ENCODE measurements at places on chromosomes 5 and 9. TPM values are rescaled to one million over a fixed set of nuclear protein-coding genes. Genes with fewer than 3 reads are reported as not detected.

DNA sequence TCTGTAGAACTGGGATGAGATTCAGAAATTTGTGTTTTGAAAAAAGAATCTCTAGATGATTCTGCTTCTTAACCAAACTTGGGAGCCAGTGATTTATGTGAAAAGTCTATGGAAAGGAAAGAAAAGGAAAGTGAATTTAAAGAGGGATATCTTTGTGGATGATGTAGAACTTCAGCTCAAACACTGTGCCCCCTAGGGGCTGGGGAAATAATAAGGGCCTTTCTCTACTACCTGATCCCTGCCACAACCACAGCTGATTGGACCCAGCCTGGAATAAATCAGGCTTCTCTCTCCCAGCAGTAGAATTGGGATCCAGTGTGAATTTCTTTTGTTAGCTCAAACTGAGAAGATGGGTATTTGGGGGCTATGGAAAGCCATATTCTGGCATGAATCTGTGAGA lies 155.0 kb downstream of the PRELID2 start:
- no peaks in the 10 kb centered on the region for H3K4me1 ChIP-seq
- no peak for DNase-seq
- H3K36me3 ChIP-seq: no peaks in the 10 kb centered on the region
- no peak overlapping the region for H3K4me3 ChIP-seq

GRCh38 chr5:152883066-152883775 lies 478.1 kb upstream of the NMUR2 start:
- DNase-seq: no peak
- H3K4me3 ChIP-seq: no peak overlapping the region
- H3K4me1 ChIP-seq: no peaks in the 10 kb centered on the region

DNA sequence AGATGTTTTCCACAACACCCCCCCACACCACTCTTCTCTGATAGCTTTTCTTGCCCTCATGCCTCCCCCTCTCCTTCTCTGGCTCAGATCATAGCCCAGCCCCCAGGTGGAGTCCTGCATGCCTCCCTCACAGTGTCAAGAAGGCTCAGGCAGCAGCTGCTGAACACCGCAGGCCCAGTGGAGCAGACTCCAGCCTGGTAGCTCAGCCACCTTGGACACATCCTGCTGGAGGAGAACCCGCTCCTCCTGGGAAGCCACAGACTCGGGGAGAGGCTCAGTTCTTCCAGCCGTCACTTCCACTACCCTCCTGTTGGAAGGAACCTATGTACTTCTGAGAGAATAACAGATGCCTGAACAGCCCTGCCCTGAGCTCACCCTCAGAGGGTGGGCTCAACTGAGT lies 143.4 kb downstream of the SPOCK1 start:
- no peak overlapping the region for H3K27ac ChIP-seq
- no peaks in the 10 kb centered on the region for H3K27me3 ChIP-seq
- H3K4me3 ChIP-seq: no peak overlapping the region
- no peaks in the 10 kb centered on the region for H3K36me3 ChIP-seq

- H3K4me1 ChIP-seq: no peaks in the 10 kb centered on the region
- DNase-seq: peak; percentile 37
- no peak overlapping the region for H3K4me3 ChIP-seq
- no peaks in the 10 kb centered on the region for H3K27me3 ChIP-seq
- H3K27ac ChIP-seq: peak overlapping the region; percentile 17
These were observed 9.2 kb downstream of the DCANP1 start for GRCh38 chr5:135437796-135438560.

DNA sequence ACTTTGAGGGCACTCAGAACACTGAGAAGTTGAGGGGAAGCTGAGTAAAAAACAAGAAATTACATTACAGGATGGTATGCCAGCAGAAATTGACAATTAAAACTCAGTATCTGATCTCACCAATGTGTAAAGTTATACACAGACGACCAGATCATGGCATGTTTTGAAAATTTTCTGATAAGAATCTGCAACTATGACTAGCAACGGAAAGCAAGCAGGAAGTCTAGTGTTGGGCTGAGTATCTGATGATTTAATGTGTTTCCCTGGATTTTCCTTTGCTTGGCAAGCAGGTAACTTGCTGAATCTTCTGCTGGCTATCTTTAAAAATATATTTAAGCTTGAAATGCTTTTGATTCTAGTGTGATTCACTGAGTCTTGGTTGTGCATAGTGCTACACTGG lies 5.2 kb upstream of the GCNT4 start:
- no peak overlapping the region for H3K4me3 ChIP-seq
- H3K4me1 ChIP-seq: no peaks in the 10 kb centered on the region
- peaks cover 4% of the 10 kb centered on the region for H3K27me3 ChIP-seq
- no peaks in the 10 kb centered on the region for H3K36me3 ChIP-seq

GRCh38 chr9:137975527-137975913 lies 97.9 kb downstream of the CACNA1B start:
- no peaks in the 10 kb centered on the region for H3K4me1 ChIP-seq
- H3K27ac ChIP-seq: no peak overlapping the region
- no peaks in the 10 kb centered on the region for H3K27me3 ChIP-seq
- H3K4me3 ChIP-seq: no peak overlapping the region

- H3K4me3 ChIP-seq: no peak overlapping the region
These were observed 76.8 kb downstream of the SPEF2 start for GRCh38 chr5:35694481-35694880.

DNA sequence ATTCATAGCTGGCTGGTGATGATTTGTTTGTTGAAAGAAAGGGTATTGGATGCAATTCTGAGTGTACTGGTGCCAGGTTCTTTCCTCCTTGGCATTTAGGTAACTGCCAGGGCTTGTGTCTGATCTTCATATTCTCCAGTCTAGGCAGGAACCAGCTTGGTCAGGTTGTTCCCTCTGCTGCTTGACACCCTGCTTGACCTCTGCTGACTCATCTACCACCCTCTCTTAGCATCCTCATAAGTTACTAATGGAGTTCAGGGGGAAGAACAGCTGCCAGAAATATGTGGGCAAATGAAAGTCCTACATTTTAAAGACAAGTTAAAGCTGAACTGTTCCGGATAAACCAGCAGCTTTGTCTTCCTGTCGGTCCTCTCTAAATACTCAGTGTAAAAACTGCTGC lies 116.1 kb upstream of the TNC start:
- H3K27ac ChIP-seq: no peak overlapping the region
- H3K36me3 ChIP-seq: no peaks in the 10 kb centered on the region
- H3K4me3 ChIP-seq: no peak overlapping the region
- DNase-seq: no peak

GRCh38 chr9:137352511-137353222 lies 50.6 kb upstream of the NRARP start:
- H3K27ac ChIP-seq: no peak overlapping the region
- H3K4me3 ChIP-seq: no peak overlapping the region
- no peak for DNase-seq
- H3K27me3 ChIP-seq: no peaks in the 10 kb centered on the region
- no peaks in the 10 kb centered on the region for H3K4me1 ChIP-seq

- H3K4me1 ChIP-seq: no peaks in the 10 kb centered on the region
- H3K27ac ChIP-seq: no peak overlapping the region
- no peaks in the 10 kb centered on the region for H3K27me3 ChIP-seq
- DNase-seq: no peak
These were observed 37.4 kb downstream of the CCDC125 start for GRCh38 chr5:69295088-69295754.

GRCh38 chr9:116566677-116567488 lies 120.2 kb upstream of the TRIM32 start:
- no peak overlapping the region for H3K4me3 ChIP-seq
- no peaks in the 10 kb centered on the region for H3K36me3 ChIP-seq
- H3K4me1 ChIP-seq: peaks cover 9% of the 10 kb centered on the region
- DNase-seq: peak; percentile 27
- H3K27me3 ChIP-seq: no peaks in the 10 kb centered on the region

DNA sequence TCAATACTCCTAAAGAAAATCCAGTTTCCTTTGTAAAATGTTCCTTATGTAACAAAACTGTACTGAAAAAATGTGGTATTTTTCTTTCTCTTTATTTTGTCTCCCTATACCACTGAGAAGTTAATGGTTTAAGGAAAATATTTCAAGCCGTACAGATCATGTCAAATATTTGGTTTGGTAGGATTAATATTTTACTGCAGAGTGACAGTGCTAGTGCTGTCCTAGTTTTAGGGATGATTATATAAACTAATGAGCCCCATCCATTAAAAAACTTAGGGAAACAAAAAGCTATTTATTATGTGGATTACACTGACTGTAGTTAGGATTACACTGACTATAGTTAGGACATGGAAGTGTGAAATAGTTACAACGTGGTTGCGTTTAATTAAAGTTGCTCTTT lies 209.1 kb downstream of the CD180 start:
- no peak overlapping the region for H3K4me3 ChIP-seq
- H3K27ac ChIP-seq: no peak overlapping the region
- no peak for DNase-seq
- H3K36me3 ChIP-seq: no peaks in the 10 kb centered on the region
- H3K4me1 ChIP-seq: peaks cover 3% of the 10 kb centered on the region
- no peaks in the 10 kb centered on the region for H3K27me3 ChIP-seq

- H3K4me1 ChIP-seq: no peaks in the 10 kb centered on the region
- peak overlapping the region; percentile 66 for H3K4me3 ChIP-seq
- no peaks in the 10 kb centered on the region for H3K27me3 ChIP-seq
- peaks cover 6% of the 10 kb centered on the region for H3K36me3 ChIP-seq
- H3K27ac ChIP-seq: peak overlapping the region; percentile 82
These were observed 650 bp downstream of the MRRF start for GRCh38 chr9:122265149-122265915.

GRCh38 chr9:110130791-110131416 lies 77.1 kb downstream of the C9orf152 start:
- no peak for DNase-seq
- H3K27ac ChIP-seq: no peak overlapping the region
- no peaks in the 10 kb centered on the region for H3K27me3 ChIP-seq
- no peak overlapping the region for H3K4me3 ChIP-seq
- H3K36me3 ChIP-seq: no peaks in the 10 kb centered on the region

DNA sequence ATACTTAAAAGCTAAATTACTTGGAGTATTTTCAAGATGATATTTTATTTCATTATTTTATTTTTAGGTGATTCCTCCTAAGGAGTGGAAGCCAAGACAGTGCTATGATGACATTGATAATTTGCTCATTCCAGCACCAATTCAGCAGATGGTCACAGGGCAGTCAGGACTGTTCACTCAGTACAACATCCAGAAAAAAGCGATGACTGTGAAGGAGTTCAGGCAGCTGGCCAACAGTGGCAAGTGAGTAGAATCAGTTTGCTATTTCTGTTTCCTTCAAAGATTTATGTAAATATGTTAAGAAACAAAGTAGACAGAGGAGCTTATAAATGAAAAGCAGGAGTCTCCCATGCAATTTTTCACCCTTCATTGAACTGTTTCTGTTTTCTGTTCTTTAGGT lies 47.8 kb downstream of the KDM4C start:
- H3K4me1 ChIP-seq: no peaks in the 10 kb centered on the region
- no peaks in the 10 kb centered on the region for H3K27me3 ChIP-seq
- no peak overlapping the region for H3K4me3 ChIP-seq
- DNase-seq: no peak

GRCh38 chr9:31736581-31737179 lies 647.8 kb upstream of the ACO1 start:
- DNase-seq: no peak
- H3K4me1 ChIP-seq: no peaks in the 10 kb centered on the region
- no peak overlapping the region for H3K27ac ChIP-seq
- no peaks in the 10 kb centered on the region for H3K36me3 ChIP-seq
- no peaks in the 10 kb centered on the region for H3K27me3 ChIP-seq

DNA sequence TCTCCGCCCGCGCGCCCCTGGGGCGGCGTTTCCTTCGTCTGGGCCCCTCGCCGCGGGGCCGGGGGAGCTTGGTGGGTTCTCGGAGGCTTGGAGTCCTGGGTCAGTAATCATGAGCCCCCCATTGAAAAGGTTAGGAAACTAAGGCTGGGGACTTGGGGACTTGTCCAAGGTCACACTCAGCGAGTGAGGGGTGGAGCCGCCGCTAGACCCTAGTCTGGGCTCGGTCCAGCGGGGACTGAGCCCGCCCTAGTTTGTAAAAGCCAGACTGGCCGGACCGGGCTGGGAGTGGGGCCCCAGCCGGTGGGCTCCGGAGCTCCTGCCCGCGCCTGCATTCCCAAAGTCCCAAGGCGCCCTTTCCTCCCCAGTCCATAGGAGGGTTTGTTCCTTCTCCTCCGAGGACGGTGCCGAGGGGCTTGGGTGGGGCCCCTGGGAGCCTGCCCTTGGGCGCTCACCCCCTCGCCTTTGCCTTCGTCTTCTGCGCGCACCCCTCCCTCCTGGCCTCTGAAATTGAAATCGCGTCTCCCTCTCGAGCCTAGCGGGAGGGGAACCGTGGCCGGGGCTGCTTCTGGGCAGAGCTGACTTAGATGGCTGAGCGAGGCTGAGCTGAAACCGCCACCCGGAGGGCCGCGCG lies 995 bp downstream of the OLFM1 start:
- no peak overlapping the region for H3K27ac ChIP-seq
- H3K4me1 ChIP-seq: peaks cover 12% of the 10 kb centered on the region
- no peak for DNase-seq
- H3K36me3 ChIP-seq: no peaks in the 10 kb centered on the region
- peak overlapping the region; percentile 22 for H3K4me3 ChIP-seq

GRCh38 chr9:117189121-117189520 lies 225.7 kb downstream of the ASTN2 start:
- H3K4me3 ChIP-seq: no peak overlapping the region
- no peak overlapping the region for H3K27ac ChIP-seq
- no peaks in the 10 kb centered on the region for H3K36me3 ChIP-seq
- H3K4me1 ChIP-seq: no peaks in the 10 kb centered on the region
- no peaks in the 10 kb centered on the region for H3K27me3 ChIP-seq
- no peak for DNase-seq

DNA sequence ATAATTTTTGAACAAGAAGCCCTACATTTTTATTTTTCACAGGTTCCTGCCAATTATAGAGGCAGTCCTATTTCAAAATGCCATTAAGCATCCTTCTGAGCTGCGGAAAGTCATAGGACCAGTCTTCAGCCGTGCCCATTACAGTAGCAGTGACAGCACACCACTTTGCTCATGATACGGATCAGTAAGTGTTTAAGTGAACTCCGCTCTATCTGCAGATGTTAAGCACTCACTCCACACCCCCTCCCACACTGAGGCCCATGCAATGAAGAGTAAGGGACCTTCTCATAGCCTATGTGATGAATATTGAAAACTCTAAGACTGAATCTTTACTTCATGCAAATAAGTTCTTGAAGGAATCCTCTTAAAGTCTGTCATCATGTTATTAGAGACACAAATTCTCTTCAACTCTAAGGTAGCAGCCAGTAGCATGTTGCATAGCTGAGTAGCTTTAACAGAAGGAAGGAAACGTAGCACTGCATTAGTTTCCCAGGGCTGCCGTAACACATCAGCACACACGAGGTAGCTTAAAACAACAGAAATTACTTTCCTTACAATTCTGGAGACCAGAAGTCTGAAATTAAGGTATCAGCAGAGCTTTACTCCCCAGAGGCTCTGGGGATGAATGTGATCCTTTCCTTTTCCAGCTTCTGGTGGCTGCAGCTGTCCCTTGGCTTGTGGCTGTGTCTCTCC lies 20.3 kb upstream of the TAF11L2 start:
- no peak overlapping the region for H3K4me3 ChIP-seq
- no peaks in the 10 kb centered on the region for H3K27me3 ChIP-seq
- no peaks in the 10 kb centered on the region for H3K36me3 ChIP-seq
- no peak overlapping the region for H3K27ac ChIP-seq
- no peaks in the 10 kb centered on the region for H3K4me1 ChIP-seq

Gene GPRIN1
- 3.1 TPM for total RNA-seq

Gene C9orf153
- total RNA-seq: not detected

Gene TUSC1
- total RNA-seq: 12.3 TPM

Gene PCDHA13
- 0.05 TPM for total RNA-seq

Gene DMAC1
- total RNA-seq: 98.8 TPM

Gene HTR1A
- not detected for total RNA-seq

Gene FBN2
- 1.8 TPM for total RNA-seq

Gene NCS1
- total RNA-seq: 21.3 TPM

Gene SLC28A3
- 2.9 TPM for total RNA-seq

Gene PCDHGA2
- 0.22 TPM for total RNA-seq
